ENCODE measurements at places on chromosomes 11 and 22.

- no peak for DNase-seq
These were observed 458.3 kb downstream of the METTL15 start for GRCh38 chr11:28566339-28567089.

DNA sequence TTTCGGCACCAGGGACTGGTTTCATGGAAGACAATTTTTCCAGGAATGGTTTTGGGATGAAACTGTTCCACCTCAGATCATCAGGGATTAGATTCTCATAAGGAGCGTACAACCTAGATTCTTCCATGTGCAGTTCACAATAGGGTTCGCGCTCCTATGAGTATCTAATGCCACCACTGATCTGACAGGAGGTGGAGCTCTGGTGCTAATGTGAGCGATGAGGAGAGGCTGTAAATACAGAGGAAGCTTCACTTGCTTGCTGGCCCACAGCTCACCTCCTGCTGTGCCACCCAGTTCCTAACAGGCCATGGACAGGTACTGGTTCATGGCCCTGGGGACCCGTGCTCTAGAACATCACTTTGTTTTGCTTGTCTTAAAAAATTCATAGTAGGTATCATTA lies 41.8 kb upstream of the AMPD3 start:
- no peak for DNase-seq

- DNase-seq, result no peak
These were observed 654.6 kb upstream of the API5 start for GRCh38 chr11:42657169-42657568.

- DNase-seq, result no peak
These were observed 121.0 kb upstream of the FGF3 start for GRCh38 chr11:69940246-69940610.

DNA sequence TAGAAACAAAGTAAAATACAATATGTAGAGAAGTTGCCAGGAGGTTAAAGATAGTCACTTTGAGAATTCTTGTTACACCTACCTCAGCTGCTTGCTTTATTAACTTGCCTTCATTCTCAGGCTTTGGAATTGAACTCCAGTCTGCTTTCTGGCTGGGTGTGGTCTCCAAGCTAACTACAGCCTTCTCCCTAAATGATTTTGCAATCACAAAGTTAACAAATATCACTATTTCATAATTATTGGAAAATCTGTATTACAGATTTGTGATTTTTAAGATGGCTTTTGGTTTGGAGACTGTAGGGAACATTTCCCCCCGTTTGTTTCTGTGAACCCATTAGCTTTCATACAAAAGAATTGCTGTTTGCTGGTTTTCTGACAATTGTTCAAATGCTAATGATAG lies 2.2 kb downstream of the PLAAT5 start:
- no peak for DNase-seq

DNA sequence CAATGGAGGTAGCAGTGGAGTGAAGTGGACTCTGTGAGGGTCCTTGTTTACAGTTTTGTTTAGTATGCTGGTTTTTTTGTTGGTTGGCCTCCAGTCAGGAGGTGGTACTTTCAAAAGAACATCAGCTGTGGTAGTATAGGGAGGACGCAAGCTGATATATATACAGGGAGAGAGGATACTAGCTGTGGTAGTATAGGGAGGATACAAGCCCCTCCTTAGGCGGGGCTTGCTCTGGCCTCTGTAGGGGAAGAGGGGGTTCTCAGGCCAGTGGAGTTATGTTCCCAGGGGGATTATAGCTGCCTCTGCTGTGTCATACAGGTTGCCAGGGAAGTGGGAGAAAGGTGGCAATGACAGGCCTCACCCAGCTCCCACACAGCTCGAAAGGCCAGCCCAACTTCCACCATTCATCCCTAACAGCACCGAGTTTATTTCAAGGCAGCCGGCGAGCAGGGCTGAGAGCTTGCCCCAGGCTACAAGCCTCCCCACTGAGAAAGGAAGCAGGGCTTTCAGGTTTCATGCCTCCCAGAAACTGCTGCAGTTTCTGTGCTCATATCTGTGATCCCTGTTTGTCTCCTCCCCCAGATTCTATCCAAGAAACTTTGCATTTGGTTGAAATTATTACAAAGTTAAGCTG lies 10.4 kb downstream of the OR52E6 start:
- DNase-seq, result no peak

- DNase-seq, result no peak
These were observed 397 bp downstream of the OR52N2 start for GRCh38 chr11:5809122-5809519.

DNA sequence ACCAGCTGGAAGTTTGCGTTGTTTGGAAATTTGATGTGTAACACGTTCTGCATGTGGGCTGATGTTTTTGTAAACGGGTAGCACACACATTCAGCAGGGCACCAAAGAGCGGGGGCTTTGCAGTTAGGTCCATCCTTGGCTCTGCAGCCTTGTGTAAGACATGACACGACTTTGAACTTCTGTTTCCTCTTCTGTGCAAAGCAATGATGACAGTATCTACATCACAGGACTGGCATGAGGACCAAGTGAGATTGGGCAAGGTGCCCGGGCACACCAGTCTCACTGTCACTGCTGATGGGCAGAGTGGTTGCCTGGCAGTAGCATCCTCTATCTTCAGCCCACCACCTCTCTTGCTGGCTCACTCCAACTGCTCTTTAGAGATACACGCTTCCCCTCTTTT lies 3.3 kb downstream of the TCN2 start:
- no peak for DNase-seq

DNA sequence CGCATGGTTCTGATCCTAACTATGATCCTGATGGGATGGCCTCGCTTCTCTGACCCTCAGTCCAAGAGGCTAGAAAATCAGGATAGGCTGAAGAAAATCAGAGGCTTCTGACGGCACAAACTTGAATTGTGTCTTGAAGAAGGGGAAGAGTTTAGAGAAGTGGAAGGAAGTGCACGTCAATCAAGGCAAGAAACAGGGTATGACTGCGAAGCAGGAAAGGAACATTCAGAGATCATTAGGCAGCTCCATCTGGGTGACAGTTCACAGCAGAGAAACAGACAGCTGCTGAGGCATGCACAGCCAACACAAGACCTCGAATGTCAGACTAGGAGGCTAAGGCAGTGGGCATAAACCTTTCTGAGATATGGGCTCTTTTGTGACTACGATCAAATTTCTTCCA lies 29.3 kb downstream of the CLPB start:
- DNase-seq, result no peak

DNA sequence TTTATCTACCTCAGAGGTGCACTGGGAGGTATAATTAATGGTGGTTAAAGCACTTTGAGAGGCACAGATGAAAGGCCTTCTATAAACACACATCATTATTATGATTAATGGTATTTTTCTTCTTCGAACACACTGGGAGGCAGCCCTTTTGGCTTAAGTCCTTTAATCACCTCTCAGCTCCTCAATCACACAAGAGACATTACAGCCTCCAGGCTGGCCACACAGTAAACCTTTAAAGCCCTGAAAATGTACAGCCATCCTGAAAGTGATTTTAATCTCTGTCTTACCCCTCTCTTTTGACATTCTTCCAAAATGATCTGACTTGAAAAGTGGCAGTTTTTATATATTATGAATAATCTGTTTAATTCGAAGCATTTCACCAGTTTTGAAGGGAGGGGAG lies 54.3 kb upstream of the VSTM5 start:
- no peak for DNase-seq

GRCh38 chr11:12312132-12312531 lies 65.2 kb upstream of the PARVA start:
- no peak for DNase-seq

DNA sequence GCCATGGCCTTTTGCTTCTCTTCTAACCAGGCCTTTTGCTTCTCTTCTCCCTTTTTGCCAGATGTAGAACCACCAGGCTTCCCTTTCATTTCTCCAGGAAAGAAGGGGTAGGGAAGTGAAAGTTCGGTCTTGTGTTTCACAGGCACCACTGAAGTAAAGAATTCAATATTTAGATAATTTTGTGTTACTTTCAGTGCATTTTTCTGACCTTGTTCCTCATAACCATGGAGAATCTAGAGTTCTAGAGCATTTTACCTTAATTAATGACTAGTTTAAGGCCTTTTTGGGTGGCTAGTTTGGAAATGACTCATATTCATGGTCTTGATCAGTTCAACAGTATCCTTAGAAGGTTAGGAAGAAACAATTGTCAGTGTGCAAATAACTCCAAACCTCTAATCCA lies 22.7 kb downstream of the GRAMD1B start:
- DNase-seq, result no peak

Measured in GM20000 (cell line).